ENCODE measurements at places on chromosomes 2 and 18.

GRCh38 chr18:3932276-3932675, 482.3 kb downstream of the TGIF1 start:
- DNase-seq, result no peak

- DNase-seq, result peak; percentile 22
Observed at GRCh38 chr2:102796337-102796736, 34.5 kb downstream of the TMEM182 start.

GRCh38 chr2:48205137-48205798, 299.0 kb upstream of the FBXO11 start:
- DNase-seq, result no peak

- peak; percentile 24 for DNase-seq
Observed at GRCh38 chr2:224753743-224754540, 37.8 kb upstream of the CCDC195 start.

DNA sequence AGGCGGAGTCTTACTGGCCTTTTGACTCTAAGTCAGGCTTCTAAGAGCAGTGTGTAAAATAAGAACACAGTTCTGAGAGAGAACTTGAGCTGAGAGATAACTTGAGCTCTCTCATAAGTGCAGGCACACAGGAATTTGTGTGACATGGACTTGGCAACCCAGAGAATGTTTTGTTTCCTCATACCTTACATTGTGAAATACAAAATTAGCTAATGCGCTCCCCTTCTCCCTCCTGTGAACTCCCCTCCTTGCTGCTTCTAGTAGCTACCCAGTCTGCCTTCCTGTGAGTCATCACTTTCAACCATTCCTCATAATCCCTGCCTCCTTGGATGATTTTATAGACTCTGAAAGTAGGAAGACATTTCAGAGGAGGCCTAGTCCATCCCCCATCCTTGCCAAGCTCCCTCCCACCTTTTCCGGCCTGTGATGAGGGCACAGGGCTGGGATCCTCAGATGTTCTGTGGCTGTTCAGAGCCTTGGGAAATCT, 22.6 kb downstream of the FER1L5 start:
- peak; percentile 51 for DNase-seq

GRCh38 chr2:230714136-230714480, 1.5 kb downstream of the CAB39 start:
- DNase-seq, result no peak

DNA sequence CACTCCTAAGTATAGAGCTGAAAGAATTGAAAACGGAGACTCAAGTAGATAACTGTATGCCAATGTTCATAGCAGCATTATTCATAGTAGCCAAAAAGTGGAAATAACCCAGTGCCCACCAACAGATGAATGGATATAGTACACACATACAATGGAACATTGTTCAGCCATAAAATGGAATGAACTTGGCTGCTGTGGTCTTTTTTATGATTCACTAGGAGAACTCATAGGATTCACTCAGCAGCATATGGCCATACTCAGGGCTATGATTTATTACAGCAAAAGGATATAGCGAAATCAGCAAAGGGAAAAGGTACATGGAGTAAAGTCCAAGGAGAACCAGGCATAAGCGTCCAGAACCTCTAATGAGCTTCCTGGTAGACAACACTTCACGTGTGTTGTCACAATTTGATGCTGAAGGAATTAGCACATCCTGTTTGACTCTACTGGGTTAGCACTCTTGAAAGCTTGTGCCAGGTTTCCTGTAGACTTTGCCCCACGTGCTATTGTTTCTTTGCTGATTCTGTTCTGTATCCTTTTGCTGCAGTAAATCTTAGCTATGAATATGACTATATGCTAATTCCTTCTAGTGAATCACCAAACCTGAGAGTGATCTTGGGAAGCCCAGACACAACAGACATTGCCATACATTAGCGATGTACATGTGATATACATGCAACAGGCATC, 15.7 kb downstream of the SPC25 start:
- DNase-seq, result no peak

- DNase-seq, result no peak
Observed at GRCh38 chr18:8800445-8800844, 95.1 kb downstream of the MTCL1 start.

DNA sequence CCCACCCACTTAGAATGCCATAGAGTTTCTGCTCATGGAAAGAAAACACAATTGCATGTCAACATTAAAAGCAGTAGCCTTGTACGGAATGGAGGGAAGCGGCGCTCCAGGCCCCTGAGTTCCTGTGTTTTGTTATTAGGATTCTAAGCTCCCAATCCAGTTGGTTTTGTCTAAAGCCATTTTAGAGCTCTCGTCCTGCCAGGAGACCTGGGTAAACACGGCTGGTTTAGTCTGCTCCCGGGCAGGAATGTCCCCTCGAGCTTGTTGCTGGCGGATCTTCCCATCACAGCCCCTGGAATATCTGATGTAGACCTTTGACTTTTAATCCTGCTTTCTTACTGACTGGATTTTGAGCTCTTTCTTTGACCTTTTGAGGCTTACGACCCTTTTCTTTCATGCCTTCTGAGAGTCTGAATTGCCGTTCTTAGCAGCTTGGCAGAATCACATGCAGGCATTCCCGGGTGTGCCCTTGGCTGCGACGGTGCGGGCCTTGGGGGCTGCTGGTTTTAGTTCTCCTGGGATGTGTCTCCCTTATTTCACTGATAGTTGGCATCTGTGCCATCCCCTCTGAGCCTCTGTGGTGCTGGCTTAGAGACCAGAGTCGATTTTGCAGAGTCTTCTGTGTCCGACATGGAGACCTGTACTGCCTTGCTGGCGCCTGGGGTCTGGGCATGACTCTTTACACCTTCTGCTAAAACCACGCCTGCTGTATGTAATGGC, 25.4 kb downstream of the GREB1 start:
- peak; percentile 13 for DNase-seq

GRCh38 chr2:199764273-199764800, 86.7 kb downstream of the FTCDNL1 start:
- DNase-seq, result no peak

DNA sequence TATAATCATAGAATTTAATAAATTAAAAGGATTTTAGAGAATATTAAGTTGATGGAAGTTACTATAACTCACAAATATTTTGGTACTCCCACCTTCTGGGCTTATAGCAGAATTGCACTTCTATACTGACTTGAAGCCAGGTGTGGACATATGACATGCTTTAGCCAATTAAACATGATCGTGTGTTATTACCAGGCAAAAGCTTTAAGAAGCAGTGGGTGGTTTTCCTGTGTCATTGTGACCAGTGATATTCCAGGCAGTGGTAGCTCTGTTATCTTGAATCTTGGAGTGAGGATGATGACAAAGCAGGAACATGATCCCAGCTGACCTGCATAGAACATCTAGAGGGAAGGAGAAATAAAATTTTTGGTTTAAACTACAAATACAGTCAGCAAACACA, 370.9 kb upstream of the ZEB2 start:
- DNase-seq, result no peak

GRCh38 chr2:151403914-151404313, 5.8 kb upstream of the RIF1 start:
- DNase-seq, result no peak

DNA sequence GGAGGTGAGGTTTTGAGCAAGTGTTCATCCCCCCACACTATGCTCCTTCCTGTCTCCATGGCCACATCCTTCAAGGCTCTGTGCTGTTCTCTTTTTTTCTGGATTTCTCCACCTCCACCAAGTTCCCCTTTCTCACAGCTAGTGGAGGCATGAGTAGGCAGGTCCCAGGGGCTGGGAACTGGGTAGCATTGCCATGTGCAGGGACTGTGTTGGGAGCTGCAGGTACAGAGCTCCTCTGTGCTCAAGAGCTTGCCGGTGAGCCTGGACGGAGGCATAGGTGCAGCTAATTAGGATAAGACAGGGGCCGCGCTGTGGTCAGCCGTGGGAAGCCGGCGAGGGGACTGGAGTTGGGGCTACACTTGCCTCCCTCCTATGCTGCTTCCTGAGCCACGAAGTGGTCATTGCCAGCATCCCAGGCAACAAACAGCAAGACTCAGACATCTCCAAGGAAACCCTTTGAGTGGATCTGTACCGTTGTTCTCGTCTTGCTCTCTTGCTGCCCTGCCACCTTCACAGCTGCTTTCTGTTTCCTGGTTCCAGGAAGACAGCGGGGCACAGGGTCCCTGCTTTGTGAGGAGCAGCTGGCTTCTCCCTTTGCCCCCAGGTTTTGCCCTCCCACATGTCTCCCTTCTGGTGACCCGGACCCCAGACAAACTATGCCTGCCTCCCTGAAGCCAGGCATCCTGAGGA, 36.9 kb downstream of the ATOH8 start:
- no peak for DNase-seq

- no peak for DNase-seq
Observed at GRCh38 chr2:19873014-19873413, 28.8 kb downstream of the TTC32 start.

- no peak for DNase-seq
Observed at GRCh38 chr2:205047273-205047839, 502.1 kb downstream of the PARD3B start.

DNA sequence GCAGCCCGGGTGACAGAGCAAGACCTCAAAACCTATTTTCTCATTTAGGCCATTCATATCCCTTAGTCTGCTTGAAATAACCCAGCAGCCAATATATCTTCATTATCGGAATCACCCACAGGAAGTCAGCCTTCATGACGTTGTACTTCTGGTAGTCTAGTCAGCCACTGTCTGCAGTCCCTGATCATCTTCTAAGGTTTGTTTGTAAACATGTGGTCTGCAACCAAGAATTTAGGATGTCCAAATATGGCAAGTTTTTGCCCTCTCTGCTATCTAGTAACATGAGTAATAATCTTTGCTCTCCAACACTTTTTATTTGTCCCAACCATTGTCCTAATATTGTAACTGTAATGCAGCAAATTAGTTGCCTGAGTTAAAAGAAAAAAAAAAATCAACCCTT, 92.5 kb downstream of the PRPF40A start:
- no peak for DNase-seq

DNA sequence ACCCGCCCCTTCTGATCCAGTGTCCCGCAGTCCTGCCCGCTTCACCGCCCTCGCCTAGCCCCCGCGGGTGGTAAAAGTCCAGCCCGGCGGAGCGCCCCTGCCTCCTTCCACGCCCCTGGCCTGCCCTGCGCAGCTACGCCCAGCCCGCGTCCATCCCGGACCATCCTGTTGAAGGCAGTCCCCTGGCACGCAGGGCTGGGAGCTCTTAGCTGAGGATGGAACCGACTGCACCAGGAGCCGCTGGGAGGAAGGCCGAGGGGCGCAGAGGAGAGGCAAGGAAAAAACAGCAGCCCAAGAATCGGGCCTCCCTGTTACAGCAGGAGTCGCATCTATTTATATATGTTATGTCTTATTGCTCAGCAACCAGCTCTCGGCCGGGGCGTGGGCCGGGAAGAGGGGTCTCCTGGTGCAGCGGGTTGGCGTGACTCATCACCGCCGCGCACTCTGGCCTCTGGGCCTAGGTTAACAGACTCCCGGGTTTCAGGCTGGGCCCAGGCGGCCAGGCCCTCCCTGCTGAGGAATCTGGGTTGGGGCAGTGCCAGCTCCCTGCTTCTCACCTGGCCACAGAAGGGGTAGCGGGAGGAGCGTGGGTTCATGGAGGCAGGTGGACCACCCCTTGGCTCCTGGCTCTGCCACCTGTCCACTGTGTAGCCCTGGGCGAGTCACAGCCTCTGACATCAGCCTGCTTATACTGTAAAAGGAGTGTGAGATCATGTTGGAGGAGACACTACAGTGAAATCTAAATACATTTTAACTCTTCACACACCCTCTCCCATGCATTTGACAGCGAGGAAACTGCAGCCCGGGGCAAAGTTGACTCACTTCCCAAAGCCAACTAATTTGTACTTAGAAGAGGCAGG, 13.4 kb upstream of the MAP3K2 start:
- DNase-seq, result no peak

- DNase-seq, result no peak
Observed at GRCh38 chr18:50671376-50671775, 111.5 kb downstream of the MAPK4 start.

DNA sequence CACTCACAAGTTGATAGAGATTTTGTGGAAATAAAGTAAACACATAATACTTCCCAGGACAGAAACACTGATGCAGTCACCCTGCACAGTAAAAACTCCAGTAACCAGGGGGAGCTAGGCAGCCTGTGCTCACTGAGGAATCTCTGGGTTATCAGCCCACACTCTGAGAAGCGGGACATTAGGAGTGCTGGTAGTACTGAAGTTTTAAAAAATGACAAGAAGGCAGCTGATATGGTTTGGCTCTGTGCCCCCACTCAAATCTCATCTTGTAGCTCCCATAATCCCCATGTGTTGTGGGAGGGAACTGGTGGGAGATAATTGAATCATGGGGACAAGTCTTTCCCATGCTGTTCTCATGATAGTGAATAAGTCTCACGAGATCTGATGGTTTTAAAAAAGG, 31.4 kb downstream of the KCTD1 start:
- no peak for DNase-seq

GRCh38 chr18:58381676-58382411, 247.0 kb downstream of the ALPK2 start:
- DNase-seq, result no peak

GRCh38 chr2:236813766-236814165, 244.1 kb downstream of the ACKR3 start:
- peak; percentile 28 for DNase-seq

GRCh38 chr2:204645018-204645773, 99.9 kb downstream of the PARD3B start:
- no peak for DNase-seq

DNA sequence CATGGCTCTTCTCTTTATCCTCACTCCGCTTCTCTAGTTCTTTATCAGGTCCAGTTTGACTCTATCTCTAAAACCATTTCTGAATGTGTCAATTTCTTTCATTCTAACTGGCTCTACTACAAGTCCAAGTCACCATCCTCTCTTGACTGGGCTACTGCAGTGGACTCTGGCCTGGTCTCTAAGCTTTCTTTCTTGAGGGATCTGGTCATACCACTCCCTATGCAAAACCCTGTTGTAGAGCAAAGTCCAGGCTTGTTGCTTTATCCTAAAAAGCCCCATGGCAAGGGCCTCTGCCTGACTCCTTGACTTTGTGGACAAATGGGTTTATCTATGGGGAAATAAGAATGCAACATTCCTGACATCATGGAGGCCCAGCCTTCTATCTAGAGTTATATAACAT, 87.1 kb downstream of the BCL2L11 start:
- no peak for DNase-seq

GRCh38 chr2:103139628-103140268, 377.9 kb downstream of the TMEM182 start:
- no peak for DNase-seq

DNA sequence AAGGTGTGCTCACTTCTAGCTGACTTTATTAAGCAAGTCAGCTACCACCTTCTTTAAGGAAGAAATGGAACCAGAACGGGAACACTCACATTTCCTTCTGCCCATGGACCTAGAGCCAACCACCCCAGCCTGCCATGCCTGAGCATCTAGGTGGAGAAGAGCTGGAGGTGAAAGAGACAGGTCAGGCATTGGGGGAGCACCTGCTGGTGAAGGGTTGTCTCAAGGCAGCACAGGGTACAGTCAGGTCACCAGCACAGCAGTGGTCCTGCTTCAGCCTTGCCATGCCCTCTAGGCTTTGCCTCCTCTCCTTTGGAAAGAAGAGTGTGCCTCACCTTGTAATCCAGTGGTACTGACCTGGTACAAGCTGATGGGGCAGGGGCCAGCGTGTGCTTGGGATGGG, 107.9 kb downstream of the KCNF1 start:
- DNase-seq, result no peak

Data from tibial artery (tissue), 4 donors.